ENCODE measurements at places on chromosomes 13 and 19. TPM values are rescaled to one million over a fixed set of nuclear protein-coding genes. Genes with fewer than 3 reads are reported as not detected.

The UGGT2 gene
- 67.2 TPM for total RNA-seq

DNA sequence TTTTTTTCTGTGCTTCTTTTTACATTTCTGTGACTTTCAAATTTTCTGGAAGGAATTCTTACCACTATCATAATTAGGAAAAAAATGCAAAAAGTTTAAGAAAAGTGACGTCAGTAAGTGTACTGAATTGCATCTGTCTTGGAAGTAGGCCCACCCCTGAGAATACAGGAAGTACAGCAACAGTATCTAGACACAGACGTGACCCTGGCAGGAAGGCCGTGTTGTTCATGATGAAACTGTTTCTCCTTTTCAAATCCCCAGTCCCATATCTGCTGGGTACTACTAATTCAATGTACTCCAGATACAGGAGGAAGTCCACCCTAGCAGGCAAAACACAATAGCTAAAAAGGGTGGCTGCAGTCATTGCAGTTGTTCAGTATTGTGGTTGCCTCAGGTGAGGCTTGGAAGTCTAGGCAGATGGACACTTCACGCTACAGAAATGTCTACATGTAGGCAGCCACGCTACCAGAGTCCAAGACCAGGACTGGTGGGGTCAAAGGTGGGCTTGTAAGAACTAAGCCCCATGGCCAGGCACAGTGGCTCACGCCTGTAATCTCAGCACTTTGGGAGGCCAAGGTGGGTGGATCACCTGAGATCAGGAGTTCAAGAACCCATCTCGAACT, 49.6 kb upstream of the MED4 start:
- DNase-seq = no peak

The ONECUT3 gene
- total RNA-seq = not detected

The ZNF99 gene
- total RNA-seq = 1.6 TPM

DNA sequence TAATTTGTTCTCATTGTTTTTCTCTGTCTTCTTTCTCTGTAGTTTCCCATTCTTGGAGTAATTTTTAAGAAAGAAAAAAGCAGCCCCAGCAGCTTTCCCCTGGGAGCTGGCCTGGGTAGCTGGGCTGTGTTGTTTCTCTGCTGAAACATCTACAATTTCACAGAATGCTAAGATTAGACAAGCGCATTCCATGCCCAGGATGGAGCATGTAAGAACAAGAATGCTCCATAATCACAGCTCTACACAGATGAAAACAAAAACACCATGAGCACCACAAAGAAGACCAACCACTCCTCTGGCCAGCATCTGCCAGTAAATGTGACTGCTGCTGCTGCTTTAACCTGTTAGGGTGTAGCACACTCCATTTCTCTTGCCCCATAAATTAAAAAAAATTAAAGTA, 239.2 kb upstream of the SLITRK1 start:
- no peak for DNase-seq
